Posterior vena cava (tissue), 2 donors: ENCODE measurements at places on chromosomes 3 and 15. TPM values are rescaled to one million over a fixed set of nuclear protein-coding genes. Genes with fewer than 3 reads are reported as not detected.

INKA1 gene
- total RNA-seq = 5.9 TPM

ECE2 gene
- total RNA-seq = not detected

SCAMP5 gene
- total RNA-seq = 2.9 TPM

ITIH3 gene
- total RNA-seq = 14.8 TPM
